ENCODE measurements at places on chromosomes 1 and 21.

- DNase-seq, result no peak
Measured at GRCh38 chr1:120178799-120179756, 2.8 kb upstream of the SEC22B start.

DNA sequence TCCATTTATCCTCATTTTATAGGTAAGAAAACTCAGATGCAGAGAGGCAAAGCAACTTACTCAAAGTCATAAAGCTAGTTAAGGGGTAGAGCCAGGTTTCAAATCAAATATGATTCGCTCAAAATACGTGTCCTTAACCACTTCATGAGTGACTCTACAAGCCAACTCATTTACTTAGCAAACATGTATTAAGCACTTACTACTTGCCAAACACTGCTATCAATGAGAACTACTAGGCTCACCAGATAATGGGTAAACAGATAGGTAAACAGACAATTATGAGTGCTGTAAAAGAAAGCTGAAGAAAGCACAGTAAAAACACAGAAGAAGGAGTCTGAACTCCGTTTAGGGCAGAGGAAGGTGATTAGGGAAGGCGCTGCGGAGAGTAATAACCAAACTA, 65.9 kb downstream of the WDR64 start:
- DNase-seq, result no peak

- DNase-seq, result no peak
Measured at GRCh38 chr1:242546849-242547729, 22.6 kb upstream of the PLD5 start.

DNA sequence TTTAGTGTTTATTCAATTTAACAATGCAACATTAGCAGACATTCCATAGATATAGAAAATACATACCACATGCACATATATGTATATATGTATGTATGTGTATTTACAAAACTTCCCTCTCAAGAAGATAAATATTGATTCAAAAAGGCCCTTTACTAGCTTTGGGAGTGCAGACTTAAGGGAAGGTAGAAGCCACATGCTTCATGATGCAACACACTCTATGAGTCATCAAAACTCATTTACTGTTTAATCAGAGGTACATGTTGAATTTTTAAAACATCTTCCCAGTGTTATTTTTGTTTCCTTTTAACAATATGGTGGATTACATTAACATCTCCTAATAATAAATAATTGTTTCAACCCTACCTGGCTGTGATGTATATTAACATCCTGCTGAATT, 61.4 kb upstream of the KIRREL1 start:
- DNase-seq, result no peak

DNA sequence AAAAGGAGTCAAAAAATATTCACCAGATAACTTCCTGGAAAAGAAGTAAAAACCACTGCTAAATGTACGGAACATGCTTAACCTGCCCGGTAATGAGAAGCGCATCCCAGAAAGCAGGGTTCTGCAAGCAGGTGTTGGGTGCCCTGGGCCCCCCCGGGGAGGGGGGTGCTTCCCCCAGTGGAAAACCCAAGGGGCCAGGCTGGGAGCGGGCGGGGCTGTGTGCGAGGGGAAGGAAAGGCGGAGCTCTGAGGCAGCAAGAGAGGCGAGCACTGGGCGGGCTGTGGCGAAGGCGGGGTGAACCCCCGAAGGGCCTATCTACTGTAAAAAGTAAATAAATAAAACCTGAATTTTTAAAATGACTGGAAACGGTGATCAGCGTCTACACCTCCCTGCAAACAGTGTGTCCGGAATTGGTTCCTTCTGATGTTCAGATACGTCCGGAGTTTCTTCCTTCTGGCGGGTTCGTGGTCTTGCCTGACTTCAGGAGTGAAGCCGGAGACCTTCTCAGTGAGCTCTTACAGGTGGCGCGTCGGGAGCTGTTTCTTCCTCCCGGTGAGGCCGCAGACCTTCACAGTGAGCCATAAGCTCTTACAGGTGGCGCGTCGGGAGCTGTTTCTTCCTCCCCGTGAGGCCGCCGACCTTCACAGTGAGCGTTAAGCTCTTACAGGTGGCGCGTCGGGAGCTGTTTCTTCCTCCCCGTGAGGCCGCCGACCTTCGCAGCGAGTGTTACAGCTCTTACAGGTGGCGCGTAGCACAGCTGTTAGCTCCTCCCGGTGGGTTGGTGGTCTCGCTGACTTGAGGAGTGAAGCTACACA, 13.4 kb downstream of the FTCD start:
- no peak for DNase-seq

DNA sequence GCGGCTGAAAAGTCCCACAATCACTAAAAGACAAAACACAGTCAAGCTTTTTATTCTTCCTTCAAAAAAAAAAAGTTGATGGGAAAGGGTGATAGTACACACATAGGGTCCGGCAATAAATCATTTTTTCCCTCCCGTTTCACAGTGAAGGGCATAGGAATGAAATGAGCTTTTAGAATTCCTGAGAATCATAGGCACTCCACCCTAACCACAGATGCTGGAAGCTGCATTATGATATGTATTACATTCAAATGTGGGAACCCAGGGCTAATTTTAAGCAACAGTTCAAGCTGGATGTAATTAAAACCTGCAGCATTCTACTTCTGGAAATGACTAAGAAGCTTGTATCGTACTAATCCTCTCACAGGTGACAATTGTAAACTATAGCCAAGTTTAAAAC, 75.7 kb upstream of the KCNJ15 start:
- no peak for DNase-seq

DNA sequence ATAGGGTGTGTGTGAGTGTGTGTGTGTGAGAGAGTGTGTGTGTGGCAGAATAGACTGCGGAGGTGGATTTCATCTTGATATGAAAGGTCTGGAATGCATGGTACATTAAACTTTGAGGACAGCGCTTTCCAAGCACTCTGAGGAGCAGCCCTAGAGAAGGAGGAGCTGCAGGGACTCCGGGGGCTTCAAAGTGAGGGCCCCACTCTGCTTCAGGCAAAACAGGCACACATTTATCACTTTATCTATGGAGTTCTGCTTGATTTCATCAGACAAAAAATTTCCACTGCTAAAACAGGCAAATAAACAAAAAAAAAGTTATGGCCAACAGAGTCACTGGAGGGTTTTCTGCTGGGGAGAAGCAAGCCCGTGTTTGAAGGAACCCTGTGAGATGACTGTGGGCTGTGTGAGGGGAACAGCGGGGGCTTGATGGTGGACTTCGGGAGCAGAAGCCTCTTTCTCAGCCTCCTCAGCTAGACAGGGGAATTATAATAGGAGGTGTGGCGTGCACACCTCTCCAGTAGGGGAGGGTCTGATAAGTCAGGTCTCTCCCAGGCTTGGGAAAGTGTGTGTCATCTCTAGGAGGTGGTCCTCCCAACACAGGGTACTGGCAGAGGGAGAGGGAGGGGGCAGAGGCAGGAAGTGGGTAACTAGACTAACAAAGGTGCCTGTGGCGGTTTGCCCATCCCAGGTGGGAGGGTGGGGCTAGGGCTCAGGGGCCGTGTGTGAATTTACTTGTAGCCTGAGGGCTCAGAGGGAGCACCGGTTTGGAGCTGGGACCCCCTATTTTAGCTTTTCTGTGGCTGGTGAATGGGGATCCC, 18.3 kb upstream of the HDAC1 start:
- peak; percentile 89 for DNase-seq

- DNase-seq, result no peak
Measured at GRCh38 chr1:236639686-236640085, 35.4 kb upstream of the HEATR1 start.

GRCh38 chr1:94098585-94099111, 22.3 kb downstream of the ABCA4 start:
- DNase-seq, result no peak

- DNase-seq, result no peak
Measured at GRCh38 chr21:44734026-44734745, 22.8 kb upstream of the TSPEAR start.

DNA sequence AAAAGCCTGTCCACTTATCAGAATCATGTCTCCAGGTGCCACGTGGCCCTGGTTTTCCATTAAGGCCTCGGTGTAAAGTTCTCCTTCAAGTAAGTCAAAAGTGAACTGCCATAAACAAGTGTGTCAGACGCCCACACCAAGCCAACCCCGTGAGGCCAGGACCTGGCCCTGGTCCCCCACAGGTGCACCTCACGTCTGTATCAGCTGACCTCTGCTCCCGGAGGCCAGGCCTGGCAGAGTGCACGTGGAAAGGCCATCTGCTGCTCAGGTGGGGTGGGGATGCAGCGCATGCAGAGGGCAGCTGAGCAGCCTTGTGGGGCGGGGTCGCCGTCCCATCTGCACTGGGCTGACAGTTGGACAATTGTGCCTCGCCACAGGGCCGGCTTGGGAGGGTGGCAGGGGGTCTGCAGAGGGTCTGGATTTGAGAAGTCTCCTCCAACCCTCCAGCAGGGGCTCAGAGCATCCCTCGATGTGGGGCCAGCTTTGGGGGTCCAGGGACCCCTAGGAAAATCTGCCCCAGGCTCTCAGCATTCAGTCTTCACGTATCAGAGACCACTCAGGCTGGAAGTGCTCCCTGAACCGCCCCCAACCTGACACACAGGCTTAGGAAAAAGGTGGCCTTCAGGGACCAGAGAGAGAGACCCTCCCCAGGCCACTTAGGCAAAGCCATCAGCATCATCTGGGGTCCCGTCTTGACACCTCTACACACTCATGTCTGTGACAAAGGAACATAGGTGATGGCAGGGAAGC, 3.0 kb downstream of the SLC19A1 start:
- DNase-seq, result no peak

- no peak for DNase-seq
Measured at GRCh38 chr1:17731460-17731859, 23.7 kb upstream of the ACTL8 start.
